ENCODE measurements at places on chromosomes 12 and 14.

GRCh38 chr12:113724794-113725556 is 241.2 kb downstream of the RBM19 start:
- no peak for DNase-seq

GRCh38 chr12:55728939-55729818 is at the start of gene CD63:
Gene CD63, minus strand, starts transcription at chr12:55729009. Its CDS starts 668 bp downstream, at chr12:55728341.
- peak; percentile 97 for DNase-seq

- DNase-seq = no peak
Observed at GRCh38 chr12:68622250-68622649, 11.6 kb downstream of the RAP1B start.

DNA sequence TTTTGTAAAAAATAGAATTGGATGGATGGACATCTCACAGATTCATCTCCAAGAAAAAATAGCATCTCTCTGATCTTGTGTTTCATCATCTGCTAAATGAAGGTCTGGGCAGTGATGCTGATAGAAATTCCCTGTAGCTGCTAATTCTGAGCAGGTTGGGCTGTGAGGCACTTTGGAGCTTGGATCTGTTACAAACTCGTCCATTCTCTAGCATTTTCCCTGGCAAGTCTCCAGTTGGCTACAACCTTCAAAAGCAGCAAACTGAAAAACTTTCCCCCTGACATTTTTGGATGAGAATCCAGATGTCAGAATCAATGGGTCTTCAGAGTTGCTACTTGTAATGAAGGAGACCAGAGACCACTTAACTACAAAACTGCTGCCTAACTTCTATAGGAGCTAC is 72.7 kb downstream of the TPH2 start:
- no peak for DNase-seq

- peak; percentile 33 for DNase-seq
Observed at GRCh38 chr14:79584679-79585078, 626.6 kb downstream of the DIO2 start.

DNA sequence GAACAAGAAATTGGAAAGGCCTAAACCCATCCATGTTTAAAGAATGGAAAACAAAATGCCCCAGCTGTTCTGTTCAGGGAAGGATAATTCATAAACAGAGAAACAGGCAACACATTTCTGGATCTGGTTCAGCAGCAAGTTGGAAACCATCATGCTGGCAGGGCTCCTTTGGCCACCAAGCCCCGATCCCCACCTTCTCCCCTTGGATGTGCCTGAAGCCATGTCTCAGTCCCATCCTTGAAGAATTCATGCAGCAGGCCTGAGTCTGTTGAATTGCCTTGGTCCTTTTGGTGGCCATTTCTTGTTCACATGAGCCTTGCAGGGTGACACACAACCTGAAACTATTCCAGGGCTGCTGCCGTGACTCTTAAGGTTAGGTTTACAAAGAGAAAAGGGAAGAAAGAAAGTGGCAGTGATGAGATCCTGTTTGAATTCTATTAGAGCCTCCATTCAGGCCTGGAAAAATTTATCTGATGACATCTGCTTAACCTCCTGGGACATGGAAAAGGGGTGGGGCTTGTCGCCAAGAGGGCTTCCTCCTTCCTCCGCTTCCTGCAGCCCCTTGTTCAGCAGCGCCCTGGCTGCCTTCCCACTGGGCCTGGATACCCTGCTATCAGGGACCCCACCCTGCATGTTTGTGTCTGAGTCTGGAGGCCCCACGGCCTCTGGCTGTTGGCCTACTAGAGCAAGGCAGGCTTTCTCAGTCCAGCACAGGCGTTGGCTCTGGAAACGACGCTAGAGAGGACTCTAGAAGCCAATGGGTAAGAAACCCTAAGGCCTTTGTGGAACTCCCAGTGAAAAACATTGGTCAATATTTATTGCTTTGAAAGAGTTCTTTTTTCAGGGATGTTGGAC is 341.9 kb downstream of the C12orf75 start:
- no peak for DNase-seq

GRCh38 chr12:128531170-128531569 is 264.2 kb downstream of the TMEM132C start:
- DNase-seq = no peak

DNA sequence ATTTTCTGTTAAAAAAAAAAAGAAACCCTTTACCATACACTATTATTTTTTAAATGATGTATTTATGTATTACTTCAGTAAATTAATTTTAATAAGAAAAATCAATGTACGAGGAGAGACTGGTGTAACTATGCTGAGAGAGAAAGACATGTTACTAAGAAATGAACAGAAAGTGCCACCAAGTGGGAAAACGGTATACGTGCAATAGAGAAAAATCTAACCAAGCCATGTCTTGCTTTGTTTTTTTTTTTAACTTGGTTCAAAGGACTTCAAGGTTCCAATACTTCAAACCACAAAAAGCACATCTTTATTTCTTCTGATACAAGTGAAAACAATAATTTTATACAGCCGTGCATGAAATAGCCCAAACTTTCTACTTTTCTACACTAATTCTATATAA is 22.9 kb downstream of the NDUFA12 start:
- DNase-seq = no peak

GRCh38 chr14:92914087-92914656 is 8.8 kb upstream of the CHGA start:
- DNase-seq = no peak

- no peak for DNase-seq
Observed at GRCh38 chr12:98612696-98613334, 19.3 kb downstream of the SLC25A3 start.

DNA sequence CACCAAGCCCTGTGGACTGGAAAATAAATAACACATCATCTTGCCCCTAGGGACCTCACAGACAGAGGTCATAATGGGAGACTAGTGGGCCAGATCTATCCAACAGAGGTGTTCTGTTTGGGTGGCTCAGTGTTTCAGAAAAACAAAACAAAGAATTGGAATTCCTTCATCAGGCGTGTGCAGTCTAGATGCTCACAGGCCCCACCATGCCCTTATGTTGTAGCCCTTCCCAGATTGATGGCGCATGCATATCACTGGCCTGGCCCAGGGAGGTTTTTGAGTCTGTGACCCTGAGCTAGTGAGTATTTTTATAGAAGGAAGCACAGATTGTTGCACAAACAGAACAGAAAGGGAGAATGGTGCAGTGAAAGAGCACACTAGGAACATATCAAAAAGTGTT is 859.6 kb downstream of the BCL11B start:
- no peak for DNase-seq

- peak; percentile 64 for DNase-seq
Observed at GRCh38 chr14:93906341-93907329, 20.5 kb upstream of the FAM181A start.

DNA sequence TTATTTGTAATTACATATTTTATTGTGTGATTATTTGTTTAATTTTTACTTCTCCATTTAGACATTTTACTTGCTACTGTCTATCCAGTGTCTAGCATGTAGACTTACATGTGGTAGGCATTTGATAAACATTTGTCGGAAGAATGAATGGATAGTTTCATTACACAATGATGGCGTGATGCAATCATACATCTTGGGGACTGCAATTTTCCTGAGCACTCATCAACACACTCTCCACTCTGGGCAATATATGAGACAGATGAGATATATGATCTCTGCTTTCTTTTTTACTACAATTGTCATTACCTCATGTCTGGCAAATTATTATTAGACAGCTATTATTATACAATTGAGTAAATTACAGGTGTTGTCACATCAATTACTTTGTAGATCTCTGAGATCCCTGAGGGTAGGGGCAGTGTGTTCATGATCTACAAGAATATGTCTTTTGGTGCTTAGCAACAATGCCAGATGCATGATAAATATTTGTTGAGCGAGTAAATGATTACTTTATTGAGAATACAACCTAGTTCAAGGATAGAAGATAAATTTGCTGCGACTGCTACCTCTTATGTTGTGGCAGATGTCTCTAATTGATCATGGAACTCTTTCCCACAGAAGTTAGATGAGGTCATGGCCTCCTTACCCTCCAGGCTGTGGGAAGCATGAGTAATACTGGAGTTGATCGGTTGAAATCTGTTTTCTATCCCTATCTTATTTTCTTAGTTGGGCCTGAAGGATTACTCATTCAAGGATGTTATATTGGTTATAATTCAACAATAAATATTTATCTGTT is 416.0 kb downstream of the LRIG3 start:
- no peak for DNase-seq

- no peak for DNase-seq
Observed at GRCh38 chr12:93116632-93117031, 187.5 kb upstream of the EEA1 start.

DNA sequence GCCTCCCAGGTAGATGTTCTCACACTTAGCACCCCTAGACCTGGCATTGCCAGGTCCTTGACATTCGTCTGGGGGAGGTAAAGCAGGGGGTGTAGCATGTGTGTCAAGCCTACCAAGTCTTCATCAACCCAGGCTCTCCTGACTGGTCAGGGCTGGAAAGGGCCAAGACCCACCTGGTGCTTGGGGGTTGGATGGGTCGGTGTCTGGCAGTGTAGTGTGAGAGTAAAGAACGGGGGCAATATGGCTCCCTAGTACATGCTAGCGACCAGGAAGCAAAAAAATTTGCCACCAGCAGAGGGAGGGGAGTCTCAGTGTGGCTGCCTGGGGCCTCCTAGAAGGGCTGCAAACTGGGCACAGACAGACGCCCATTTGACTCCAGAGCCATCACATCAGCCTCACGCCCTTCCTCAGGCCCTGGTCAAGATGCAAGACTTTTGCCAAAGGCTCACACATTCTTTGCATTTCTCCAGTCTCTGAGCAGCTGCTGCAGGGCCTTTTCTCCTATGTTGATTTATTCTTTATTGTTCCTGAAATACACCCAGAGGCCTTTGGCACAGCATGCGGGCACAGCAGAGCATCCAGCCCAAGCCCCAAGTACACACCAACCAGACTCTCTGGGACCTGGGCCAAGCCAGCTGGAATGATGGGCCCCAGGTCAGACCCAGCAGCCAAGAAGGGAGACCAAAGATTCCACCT is 38.3 kb upstream of the PNMA1 start:
- DNase-seq = no peak

DNA sequence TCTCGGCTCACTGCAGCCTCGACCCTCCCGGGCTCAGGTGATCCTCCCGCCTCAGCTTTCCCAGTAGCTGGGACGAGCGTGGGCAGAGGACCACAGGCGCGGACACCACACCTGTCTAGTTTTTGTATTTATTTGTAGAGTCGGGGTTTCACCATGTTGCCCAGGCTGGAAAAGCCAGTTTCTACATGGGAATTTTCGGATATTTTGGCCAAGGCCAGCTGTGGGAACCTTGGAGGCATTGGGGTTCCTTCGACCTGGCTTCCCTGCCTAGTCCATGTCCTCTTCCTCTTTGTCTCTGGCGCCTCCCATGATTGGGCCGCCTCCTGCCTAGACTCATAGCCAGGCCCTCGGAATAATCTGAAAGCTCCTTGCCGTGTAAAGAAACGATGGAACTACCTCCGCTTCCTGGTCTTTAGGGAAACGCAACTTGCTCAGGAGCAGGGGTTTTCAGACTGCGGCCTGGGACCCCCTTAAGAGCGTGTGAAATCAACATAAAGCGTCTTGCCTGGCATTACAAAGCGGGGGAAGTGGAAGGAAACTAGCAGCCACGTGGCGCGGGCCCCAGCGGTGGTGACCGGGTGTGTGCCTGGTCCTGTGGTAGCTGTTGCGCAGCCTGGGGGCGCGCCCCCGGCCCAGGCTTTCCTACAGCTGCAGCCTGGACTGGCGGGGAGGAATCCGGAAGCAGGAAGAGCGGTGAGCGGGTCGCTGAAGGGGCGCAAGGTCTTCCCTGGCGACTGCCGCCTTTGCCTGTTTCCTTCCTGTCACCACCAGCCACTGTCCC is 1.4 kb upstream of the HSP90AA1 start:
- no peak for DNase-seq

- peak; percentile 5 for DNase-seq
Observed at GRCh38 chr12:74689071-74689655, 151.5 kb downstream of the ATXN7L3B start.

GRCh38 chr12:62586850-62587249 is 120.2 kb downstream of the MON2 start:
- DNase-seq = no peak

DNA sequence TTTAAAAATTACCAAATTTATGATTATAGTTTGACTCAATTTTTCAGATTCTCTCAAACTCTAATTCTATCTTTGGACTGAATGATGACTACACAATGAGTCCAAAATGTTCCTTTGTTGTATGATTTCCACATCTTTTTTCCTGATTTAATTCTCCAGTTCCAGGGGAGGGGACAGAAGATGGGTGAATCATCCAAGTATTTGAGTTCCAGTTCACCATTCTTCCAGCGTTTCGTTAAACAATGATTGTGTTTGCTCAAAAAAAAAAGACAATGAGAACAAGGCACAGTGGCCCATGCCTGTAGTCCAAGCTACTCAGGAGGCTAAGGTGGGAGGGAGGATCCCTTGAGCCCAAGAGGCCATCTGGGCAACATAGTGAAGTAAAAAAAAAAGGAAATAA is 23.8 kb downstream of the BAZ1A start:
- DNase-seq = peak; percentile 22

DNA sequence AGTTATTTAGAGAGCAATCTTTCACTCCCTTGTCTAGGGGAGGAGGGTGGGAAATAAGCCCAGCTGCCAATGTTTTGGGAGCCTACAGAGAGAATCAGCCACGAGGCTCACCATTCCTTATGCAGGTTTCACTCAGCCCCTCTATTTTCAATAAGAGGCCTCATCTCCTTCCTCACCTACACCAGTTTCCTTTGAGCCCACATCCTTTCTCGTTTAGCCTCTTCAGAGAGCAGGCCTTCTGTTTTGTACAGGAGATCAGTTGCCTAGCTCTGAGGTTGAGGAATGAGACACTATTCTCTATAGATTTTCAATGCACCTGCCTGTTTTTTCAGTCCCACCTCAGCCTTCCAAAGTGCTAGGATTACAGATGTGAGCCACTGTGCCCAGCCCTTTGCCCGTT is 17.9 kb downstream of the SNAPC1 start:
- DNase-seq = no peak

GRCh38 chr14:103093856-103094405 is 594 bp upstream of the EXOC3L4 start:
- DNase-seq = no peak

- no peak for DNase-seq
Observed at GRCh38 chr14:92635031-92635430, 113.4 kb downstream of the LGMN start.

GRCh38 chr14:104973385-104974145 is 4.6 kb downstream of the AHNAK2 start:
- DNase-seq = peak; percentile 56

- no peak for DNase-seq
Observed at GRCh38 chr14:72793156-72793939, 100.6 kb downstream of the DPF3 start.

DNA sequence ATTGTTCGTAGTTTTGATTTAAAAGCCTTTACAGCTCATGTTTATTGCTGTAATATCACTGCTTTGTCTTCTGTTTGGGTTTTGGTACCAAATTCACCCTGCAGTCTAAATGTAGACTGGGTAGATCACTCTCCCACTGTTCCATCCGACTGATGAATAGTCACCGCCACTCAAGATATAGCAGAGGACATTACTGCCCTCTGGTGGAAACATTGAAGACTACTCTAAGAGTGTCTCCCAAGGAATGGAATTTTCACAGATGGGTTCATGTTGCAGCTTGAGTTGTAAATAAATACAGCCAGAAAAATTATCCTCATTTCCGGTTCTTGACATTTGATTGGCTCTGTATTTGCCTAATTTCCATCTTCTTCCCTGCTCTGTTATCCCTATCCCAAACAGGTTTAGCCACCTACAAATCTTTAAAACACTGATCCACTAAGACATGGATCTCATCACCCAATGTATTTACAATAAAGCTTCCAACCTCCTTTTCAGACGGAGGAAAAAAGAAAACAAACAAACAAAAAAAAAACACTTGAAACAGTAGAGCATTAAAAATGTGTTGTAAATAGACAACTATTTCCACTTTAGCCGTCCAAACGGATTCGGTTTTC is 198.3 kb upstream of the CPNE8 start:
- DNase-seq = peak; percentile 37
